ENCODE measurements at places on chromosomes 1 and 21.

DNA sequence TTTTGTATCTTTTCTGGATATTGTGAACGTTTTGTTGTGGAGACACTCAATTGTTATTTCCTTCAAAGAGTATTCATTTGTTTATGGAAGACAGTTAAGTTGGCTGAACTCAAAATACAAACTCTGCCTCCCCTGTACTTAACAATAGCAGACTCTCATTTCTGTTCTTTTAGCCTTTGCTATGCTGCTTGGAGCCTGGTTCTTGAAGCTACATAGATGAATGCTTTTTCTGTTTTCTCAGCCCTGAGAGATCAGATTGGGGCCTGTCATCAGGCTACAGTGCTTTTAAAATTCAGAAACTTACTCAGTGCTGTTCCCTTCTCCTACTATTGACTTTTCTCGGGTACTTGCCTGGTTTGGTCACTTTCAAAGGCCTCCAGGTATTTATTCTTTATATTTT, 215.7 kb upstream of the LYPLAL1 start:
- DNase-seq, result no peak

- no peak for DNase-seq
Measured at GRCh38 chr21:44569861-44570517, 3.5 kb upstream of the KRTAP10-4 start.

DNA sequence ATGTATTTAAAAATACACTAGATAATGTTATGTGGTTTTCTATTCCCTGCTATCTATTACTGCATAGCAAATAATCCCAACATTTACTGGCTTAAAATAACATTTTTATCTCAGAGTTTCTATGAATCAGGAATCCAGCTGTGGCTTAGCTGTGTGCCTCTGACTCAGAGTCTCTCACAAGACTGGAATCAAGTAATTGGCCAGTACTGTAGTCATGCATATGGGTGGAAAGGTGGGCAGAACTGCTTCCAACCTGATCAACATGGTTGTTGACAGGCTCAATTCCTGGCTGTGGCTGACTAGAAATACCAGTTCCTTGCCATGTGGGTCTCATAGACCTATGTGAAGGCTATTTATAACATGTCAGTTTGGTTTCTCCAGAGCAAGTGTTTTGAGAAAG, 131.8 kb downstream of the PDE4B start:
- DNase-seq, result no peak

DNA sequence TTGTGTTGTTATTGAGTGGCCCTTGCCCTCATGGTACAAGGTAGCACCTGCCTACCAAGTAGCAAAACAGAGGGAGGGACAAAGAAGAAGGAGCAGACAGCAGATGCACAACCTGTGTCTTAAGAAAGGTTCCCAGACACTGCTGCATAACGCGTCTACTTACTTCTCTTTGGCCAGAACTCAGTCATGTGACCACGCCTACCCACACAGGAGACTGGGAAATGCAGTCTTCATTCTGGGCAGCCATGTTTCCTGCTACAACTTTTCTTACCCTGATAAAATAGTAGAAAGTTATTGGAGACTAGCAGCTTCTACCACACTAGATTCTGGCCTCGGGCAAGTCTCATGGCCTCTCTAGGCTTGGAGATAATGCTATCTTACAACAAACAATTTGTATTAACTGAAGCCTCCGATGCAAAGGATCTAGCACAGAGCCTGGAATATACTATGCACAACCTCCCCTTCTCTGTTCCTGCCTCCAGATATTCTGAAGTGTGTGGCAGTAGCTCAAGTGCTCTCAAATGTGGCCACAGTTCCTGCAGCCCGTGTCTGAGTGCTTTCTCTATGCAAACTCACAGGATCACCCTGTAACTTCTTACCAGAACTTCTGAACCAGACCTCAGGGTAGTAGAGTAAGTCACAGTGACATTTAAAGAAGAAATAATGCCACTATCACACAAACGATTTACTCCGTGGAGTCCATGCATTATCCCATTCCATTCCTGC, 34.1 kb upstream of the BTG2 start:
- DNase-seq, result peak; percentile 45

GRCh38 chr21:43291347-43291950, 122.6 kb downstream of the CRYAA start:
- DNase-seq, result no peak

GRCh38 chr21:42684109-42684916, 30.9 kb downstream of the PDE9A start:
- no peak for DNase-seq

DNA sequence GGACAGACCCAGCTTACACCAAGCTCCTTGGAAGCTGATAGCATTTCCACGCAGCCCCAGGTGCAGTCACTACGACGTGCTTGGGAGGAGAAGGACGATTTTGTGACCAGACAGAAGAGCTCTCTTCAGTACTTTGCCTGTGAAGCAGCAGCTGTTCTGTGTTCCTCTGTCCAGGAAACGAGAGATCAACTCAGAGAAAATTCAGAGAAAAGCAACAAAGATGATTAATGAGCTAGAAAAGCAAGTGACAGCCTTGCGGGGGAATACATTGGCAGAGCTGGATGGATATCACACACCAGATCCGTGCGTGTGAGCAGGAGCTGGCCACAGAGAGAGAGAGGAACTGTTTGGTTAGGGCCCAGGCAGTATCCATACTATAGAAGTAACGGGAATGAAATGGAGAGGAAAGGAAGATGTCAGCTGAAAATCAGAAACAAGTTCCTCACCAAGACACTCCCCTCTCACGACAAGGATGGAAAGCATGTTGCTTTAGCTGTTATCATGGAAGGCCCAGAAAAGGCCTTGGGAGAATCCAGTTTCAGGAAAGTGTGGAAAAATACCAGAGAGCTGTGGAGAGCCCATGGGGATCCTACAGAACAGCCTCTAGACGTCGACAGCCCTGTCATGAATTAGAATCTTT, 106.2 kb downstream of the TOMM20 start:
- DNase-seq, result no peak

- DNase-seq, result no peak
Measured at GRCh38 chr21:38861989-38862683, 56.4 kb downstream of the ETS2 start.

- no peak for DNase-seq
Measured at GRCh38 chr1:24195136-24195535, 8.0 kb upstream of the IFNLR1 start.

- no peak for DNase-seq
Measured at GRCh38 chr1:44024903-44025525, 6.2 kb downstream of the SLC6A9 start.

All from ELF-1 (cell line).